ENCODE measurements at places on chromosomes 1 and 21.

DNA sequence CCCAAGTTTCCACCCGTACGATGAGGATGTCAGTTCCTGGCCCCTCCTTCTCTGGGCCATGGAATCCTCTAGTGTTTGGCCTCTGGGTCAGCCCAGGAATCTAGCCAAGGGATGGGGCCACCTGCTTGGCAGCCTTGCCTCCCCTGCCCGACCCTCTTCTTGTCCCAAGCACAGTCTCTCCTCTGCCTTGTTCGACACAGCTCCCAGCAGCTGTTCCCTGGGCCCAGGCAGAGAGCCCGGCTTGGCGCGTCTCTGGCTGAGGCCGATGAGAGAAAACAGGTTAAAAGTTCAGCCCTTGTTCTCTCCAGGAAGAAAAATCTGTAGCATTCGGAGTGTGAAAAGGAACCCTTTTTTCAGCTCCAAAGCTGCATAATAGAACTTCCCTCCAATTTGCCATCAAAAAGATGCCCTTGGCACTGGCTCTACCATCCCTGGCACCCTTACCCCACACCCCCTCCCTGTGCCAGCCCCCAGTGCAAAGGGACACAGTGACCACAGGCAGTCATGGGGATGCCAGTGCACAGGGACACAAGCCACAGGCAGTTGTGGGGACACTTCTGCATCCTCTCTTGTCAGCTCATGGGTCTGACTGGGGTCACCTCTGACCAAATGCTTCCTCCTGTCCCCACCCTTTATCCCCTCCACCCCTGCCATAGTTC, 68.4 kb downstream of the EPHB2 start:
- DNase-seq: no peak

- no peak for DNase-seq
Observed at GRCh38 chr1:11570821-11571380, 83.3 kb downstream of the FBXO2 start.

GRCh38 chr1:10598389-10598702, 123.6 kb downstream of the PEX14 start:
- no peak for DNase-seq

DNA sequence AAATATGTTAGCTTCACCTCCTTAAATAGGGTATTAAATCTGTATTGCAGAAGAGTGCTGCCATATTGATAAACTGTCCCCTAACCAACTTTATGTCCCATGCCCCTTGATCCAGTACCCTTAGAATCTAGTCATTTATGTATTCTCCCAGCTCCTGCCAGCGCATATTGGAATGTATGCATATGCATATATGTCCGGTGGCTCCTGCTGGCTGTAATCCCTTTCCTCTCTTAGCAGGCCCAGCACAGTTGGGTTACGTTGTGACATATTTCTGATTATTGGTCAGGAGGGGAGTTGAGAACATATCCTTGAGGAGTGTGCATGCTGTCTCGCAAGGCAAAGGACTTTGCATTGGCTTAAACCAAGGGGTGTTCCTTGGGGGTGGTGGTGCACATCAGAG, 29.2 kb upstream of the CREG1 start:
- no peak for DNase-seq

GRCh38 chr1:232744847-232745246, 60.4 kb upstream of the MAP10 start:
- no peak for DNase-seq

- DNase-seq: no peak
Observed at GRCh38 chr1:180057883-180058396, 96.7 kb upstream of the QSOX1 start.

- no peak for DNase-seq
Observed at GRCh38 chr1:60527567-60527966, 454.0 kb upstream of the C1orf87 start.

DNA sequence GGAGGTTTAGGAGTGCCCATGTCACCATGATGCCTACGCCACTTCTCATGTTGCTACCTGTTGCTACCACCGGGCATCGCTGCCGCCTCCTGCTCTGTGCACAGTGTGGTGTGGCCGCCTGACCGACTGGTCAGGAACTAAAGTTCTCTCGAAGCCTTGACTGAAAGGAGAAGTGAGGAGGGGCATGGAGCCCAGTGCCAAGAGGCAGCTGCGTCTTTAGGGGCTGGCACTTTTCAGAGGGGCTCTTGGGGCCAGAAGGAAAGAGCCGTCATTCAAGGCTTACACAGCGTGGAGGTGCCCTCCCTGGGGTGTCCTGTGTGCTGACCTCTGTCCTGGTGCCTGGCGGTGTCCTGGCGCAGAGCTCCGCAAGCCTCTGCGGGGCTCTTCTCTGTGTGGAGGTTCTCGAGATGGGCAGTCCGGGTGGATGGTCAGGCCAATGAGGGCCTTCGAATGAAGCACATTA, 57.2 kb downstream of the ADARB1 start:
- no peak for DNase-seq

DNA sequence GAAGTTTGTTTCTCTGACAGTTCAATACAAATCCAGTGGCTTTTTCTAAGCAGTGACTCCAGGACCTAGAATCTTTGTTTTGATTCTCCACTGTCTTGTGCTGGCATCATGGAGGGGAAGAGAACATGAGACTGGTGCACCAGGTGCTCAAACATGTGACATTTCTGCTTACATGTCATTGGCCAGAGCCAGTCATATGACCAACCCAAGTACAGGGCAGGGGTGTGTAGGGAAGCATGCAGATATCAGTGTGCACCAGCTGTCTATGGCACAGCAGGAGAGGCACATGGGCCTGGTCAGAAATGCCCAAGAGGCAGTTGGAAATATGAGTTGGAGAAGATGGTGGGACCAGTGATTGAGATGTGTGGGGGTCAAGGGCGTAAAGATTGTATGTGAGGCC, 297.0 kb downstream of the HHAT start:
- DNase-seq: no peak

- DNase-seq: no peak
Observed at GRCh38 chr1:78274814-78275213, 216.0 kb upstream of the PTGFR start.

DNA sequence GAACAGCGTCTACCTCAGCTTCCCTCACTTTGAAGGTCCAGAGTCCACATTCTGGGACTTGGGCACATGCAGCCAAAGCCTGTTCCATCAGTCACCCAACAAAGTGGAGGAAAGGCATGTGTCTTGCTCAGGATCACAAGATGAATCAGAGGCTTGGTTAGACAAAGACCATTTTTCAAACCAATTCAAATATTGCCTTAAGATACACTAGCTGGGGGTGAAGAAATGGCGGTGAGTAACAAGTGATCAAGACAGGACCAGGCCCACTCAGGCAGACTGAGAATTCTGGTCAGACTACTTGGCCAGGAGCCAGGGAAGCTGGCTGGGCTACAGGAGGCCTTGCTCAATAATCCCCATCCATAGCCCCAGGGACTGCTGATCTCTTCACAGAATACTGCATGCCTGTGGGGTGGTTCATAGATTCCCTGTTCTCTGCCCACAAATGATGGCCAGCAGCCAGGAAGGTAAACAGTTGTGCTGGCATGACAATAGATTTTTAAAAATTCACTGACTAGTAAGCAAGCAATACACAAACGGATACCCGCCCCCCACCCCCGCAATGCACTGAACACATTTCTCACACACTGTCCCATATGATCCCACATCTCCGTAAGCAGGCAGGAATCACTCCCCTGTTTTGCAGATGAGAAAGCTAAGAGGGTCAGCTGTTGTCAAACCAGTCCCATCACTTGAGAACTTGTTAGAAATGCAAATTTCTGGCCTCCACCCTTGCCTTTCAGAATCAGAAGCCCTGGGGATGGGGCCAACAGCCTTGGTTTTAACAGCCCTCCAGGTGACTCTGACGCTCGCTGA, 27.2 kb downstream of the ERI3 start:
- no peak for DNase-seq

Data from right kidney (tissue), 9 donors.